T-cell (primary cell): ENCODE measurements at places on chromosomes 7 and 10.

GRCh38 chr10:57815949-57816348, 451.7 kb downstream of the IPMK start:
- no peak for DNase-seq

DNA sequence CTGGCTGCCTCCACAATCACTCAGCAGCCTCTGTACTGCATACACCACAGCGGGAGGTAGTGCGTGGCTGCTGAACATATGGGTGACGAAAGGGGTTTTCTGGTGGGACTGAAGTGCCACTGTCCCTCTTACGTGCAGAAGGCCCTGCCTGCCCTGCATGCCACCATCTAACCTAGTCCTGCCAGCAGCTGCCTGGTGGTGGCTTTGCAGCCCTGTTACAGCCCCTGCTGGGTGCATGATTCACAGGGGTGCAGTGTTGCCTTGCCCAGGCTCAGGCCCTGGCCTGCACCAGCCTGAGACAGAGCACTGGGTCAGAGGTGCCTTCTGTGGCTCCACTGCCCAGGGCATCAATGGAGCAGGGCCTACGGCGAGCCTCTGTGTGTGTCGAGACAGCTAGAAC, 50.1 kb downstream of the SYPL1 start:
- DNase-seq: no peak

DNA sequence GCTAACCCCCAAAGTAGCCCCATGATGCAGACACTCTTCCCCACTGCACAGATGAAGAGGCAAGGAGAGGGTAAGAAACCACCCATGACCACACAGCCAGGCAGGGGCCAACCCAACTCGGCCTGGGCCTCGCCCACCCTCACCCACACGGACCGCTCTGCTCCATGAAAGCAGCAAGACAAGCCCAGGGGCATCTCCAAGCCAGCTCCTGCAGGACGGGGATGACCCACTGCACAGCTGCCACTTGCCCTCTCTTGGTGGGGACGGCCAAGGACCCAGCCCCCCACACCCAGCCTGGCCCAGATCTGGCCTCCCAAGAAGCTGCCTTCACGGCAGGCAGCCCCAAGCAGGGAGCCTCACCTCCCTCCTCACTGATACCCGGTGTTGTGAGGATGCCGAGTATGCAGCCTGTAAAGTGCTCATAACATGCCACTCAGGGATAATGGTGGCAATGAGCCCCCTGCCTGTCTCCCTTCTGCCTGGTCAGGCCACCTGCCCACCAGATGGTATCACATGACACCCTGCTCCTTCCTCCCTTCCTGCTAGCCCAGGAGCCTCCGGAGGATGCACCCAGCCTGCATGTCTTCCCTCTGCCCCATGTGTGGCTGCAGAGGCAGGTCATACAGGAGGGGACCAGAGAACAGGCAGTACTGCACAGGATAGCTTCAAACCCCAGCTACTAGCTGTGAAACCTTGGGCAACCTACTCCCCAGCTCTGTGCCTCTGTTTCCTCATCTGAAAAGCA, 23.3 kb downstream of the OGDHL start:
- DNase-seq: no peak

GRCh38 chr7:41319581-41319980, 383.3 kb downstream of the INHBA start:
- no peak for DNase-seq

- no peak for DNase-seq
These were observed 105.3 kb downstream of the CTTNBP2 start for GRCh38 chr7:117767951-117768350.

GRCh38 chr10:78491812-78492211, 458.1 kb downstream of the RPS24 start:
- no peak for DNase-seq

GRCh38 chr7:76231583-76231982, 29.9 kb downstream of the SRRM3 start:
- no peak for DNase-seq

GRCh38 chr10:30697806-30698205, 68.3 kb upstream of the LYZL2 start:
- no peak for DNase-seq

- no peak for DNase-seq
These were observed 54.7 kb upstream of the EGR2 start for GRCh38 chr10:62870866-62871265.

DNA sequence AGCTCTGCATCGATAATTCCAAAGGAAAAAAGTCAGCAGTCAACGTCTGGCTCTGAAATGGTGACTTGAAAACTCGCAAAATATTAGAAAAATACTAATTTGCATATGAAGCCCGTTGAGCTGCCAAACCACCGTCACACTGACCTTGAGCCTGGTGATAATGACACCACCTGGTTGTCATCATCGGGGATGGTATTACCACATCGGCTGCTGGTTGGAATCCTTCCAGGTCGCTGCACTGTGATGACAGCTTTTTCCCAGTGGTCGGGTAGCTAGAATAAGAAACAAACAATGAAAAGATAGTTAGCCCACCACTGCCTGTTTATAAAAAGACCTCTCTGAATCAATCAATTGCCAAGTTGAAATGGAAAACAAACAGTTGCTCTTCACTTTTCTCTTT, 41.6 kb downstream of the LAMB1 start:
- no peak for DNase-seq

DNA sequence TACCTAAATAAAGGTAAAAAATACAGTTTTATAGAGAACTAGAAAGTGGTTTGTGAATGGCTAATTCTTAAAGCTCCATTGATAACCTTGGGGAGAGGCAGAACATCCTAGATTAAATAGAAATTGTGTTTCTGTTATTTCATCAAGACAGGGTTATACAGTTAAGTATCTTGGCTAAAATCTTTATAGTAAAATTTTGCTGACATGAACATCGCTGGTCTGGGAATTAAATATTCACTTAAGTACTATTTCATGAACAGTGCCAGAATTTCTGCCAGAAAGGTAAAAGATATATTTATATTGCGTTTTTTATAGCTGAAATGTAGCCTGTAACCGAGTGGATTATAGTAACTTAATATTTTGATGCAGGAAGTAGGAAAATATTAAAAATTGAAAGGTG, 53.7 kb upstream of the HBP1 start:
- no peak for DNase-seq

DNA sequence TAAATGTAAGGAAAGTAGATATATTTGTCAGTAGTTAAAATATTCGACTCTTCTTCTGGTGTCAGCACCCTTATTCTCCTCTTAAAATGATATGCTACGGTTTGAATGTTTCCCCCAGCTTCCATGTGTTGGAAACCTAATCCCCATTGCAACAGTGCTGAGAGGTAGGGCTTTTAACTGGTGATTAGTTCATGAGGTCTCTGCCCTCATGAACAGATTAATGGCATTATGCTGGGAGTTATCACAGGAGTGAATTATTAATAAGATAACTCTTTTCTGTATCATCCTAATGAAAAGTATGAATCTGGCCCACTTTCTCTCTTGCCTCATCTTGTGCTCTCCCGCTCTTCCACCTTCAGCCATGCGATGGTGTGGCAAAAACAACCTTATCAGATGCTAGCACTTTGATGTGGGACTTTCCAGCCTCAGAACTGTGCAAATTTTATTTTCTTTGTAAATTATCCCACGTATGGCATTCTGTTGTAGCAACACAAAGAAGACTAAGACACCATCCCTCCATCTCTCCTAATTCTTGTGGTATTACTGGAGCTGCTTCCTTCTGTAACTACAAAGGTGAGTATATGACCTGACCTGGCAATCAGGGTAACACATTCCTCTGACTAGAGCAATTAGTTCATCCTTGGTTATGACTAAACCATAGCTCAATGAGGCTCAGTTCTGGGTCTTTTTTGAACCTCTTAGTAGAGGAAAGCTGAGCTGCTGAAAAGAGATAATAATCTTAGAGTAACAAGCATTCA, 171.1 kb upstream of the TMEM196 start:
- no peak for DNase-seq

GRCh38 chr10:67151471-67151870, 225.6 kb downstream of the LRRTM3 start:
- no peak for DNase-seq

DNA sequence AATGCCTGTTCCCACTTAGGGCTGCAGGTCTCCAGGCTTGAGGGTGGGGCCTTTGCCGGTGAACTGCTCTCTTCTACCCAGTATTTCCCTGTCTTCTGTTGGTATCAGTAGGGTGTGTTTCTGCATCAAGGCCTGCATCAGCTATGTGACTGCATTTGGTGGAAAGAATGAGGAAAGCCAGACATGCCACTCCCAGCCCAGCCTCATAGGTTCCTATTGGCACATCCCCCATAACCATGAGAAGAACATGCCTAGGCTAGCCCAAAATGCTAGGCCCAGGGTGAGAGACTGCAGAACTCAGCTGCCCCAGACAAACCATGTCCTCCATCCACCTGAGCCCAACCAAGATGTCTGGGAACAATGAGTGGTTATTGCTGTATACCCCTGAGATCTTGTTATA, 380.3 kb upstream of the ADARB2 start:
- no peak for DNase-seq

- no peak for DNase-seq
These were observed 142.2 kb upstream of the TMEM196 start for GRCh38 chr7:19915596-19915995.
